ENCODE measurements at places on chromosomes 6 and 20.

- DNase-seq, result no peak
Measured at GRCh38 chr20:7248281-7249201, 481.1 kb downstream of the BMP2 start.

- DNase-seq, result no peak
Measured at GRCh38 chr6:38077488-38078030, 258.0 kb downstream of the ZFAND3 start.

DNA sequence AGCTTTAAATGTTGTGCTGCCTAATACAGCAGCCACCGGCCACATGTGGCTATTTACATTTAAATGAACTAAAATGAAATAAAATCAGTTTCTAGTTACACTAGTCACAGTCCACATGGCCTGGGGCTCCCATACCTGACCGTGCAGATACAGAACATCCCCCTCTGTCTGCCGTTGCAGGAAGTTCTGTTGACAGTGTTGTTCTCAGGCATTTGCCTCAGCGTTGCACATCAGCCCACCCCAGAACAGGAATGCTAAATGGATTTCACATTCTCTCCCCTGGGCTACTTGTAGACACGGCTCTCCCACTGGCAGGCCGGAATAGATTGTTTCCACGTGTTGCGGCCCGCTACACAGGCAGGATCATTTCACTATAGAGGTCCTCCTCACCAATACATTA, 26.3 kb downstream of the JAG1 start:
- DNase-seq, result no peak

DNA sequence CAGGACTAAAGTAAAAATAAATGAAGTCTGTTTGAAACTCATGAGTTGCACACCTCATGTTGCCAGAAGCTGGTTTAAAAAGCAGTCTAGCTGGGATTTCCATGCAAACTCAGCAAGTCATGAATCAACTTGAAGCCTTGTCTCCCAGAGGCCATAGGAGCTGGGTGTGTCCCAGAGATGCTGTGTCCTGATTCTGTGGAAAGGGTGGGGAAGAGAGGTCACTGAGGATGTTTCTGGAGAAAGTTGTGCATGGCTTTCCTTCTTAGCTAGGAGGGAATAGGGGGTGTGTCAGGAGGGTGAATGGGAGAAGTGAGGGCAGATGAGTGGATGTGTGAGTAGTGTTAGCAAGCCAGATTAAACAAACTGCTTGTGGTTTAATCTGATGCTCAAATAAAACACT, 111.3 kb downstream of the ADAT2 start:
- DNase-seq, result no peak

GRCh38 chr6:22558288-22558882, 11.0 kb upstream of the HDGFL1 start:
- no peak for DNase-seq
